Cerebellar nuclear complex (tissue), 1 donor: ENCODE measurements at places on chromosomes 6 and 20.

DNA sequence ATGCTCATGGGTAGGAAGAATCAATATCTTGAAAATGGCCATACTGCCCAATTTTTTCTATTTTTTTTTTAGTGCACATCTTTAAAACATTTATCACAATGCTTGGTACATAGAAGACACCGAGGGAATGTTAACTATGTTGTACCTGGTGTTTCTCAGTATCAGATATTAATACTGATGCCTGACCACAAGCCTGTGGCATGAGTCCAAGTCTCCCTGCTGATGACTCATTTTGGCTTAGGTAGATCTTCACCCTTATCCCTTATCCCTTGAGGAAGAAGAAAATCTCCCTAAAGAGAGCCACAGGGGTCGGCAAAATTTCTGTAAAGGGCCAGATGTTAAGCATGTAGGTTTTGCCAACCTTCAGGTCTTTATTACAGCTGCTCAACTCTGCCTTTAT is 14.5 kb downstream of the CD109 start:
- DNase-seq: no peak

GRCh38 chr6:30234356-30234755 is 21.1 kb upstream of the TRIM26 start:
- DNase-seq: no peak

DNA sequence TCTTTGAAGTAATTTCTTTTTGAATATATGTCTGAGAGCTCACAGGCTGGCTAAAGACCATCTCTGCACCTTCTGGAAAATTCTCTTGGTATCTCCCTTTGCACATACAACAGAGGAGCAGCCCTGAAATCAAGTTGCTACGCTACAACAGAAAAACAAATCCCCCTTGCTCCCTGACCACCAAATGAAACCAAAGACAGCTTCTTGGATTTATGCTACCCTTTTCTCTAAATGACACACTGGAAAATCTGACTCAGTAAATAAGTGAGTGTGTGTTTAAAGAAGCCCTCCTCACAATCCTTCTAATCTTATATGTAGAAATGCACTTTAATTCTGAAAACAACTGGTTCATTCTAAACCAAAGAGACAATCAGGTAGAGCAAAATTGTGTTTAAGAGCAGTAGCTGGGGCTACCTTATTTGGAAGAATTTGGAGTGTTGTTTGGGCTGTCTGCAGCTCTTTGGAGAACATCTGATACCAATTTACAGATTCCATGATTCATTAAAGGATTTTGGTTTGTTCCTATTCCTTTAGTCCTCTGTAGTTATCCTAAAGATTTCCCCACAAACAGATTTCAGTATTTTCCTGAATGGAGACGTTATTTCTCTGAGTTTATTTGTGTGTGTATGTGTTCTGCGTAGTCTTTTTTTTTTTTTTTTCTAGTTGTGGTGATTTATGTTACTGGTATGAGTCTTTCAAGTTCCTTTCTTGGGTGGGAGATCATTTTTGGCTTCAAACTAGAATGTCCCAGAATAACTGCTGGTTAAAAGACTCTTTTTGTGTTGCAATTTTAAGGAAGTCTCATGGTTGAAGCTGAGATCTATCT is 36.4 kb upstream of the UTRN start:
- no peak for DNase-seq

DNA sequence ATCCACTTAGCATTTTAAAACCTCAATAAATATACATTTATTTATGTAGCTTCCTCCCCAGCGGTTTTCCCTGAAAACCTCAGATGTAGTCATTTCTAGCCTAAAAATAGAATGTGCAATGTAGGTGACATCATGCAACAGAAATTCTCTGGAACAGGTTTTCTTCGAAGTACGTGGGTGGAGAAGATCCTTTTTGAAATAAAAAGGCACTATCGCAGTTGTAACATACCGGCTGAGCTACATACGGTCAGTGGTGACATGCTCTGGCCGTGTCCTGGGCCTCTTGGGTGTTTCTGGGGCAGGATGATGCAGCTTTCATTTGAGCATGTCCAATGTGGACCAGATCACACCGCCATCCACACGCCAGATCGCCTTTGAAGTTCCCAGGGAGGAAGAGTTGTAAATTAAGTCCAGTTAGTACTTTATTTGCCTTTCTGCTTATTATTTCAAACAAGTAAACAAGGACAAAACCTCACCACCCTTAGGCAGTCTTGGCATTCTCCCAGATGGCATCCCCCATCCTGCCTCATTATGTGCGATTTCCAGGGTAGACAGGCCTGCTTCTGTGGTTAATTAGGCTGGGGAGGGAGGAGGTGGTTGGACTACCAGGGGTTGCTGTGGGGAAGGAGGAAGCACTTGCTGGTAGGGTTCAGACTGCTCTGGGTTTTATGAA is 109.5 kb upstream of the CLDN20 start:
- no peak for DNase-seq

DNA sequence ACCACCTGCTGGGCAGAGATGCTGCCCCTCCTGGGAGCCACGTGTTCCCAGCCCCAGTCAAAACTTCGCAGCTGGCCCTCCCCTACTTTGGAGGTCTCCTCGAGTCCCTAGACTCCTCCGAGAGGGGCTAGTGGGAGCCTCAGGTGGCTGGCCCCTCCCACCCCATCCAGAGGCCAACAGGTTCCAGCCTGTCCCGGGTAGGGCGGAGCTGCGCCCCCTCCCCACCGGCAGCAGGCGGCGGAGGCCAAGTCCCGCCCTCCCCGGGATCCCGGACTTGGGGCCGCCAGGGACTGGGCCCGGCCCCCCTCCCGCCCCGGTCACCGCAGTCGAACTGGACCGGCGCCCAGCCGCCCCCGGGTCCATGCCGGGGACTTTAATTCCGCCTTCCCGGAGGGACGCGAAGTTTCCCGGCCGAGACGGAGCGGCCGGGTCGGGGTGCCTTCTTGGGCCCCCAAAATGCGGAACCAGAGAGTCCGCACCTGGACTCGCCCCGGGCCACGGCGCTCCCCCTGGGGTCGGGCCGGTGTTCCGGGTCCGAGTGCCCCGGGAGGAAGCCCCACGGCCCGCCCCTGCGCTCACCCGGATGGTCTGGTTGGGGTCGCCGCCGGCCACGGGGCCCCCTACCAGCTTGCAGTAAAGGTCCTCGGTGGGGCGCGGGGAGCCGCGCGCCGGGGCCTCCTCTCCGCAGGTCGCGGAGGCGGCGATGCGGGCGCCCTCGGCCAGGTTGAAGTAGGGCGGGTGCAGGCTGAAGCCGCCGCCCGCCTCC is 559 bp downstream of the LAMA5 start:
- DNase-seq: no peak

DNA sequence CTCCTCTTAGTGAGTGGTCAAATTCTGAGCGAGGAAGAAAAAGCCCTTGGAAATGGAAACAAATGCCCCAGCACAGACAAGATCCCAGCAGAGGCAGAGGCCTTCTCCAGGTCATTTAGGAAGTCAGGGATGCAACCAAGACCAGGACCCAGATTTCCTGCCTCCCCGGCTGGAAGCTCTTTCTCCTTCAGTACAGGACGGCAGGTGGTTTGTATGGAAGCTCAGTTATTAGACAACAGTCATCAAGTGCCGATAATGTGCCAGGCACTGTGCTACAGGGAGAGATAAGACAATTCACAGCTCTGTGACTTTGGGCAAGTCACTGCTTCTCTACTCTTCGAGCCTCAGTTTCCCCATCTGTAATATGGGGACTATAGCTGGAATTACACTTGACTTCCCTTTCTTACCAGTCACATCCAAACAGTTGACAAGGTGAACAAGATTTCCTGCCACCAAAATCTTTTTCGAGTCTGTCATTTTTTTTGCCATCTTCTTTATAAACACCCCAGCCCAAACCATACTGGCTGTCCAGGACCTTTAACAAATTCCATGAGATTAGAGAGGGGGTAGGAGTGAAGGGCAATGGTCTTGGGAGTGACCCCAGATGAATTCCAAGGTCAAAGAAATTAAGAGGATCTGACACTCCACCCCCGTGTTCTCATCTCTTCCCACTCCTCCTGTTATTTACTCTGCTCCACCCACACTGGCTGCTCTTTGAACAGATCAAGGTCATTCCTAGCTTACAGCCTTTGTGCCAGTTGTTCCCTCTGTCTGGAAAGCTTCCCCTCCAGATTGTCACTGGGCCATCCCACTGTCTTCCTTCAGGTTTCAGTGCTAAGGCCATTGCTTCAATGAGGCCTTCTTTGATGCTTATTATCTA is 6.0 kb downstream of the MMP9 start:
- DNase-seq: no peak

DNA sequence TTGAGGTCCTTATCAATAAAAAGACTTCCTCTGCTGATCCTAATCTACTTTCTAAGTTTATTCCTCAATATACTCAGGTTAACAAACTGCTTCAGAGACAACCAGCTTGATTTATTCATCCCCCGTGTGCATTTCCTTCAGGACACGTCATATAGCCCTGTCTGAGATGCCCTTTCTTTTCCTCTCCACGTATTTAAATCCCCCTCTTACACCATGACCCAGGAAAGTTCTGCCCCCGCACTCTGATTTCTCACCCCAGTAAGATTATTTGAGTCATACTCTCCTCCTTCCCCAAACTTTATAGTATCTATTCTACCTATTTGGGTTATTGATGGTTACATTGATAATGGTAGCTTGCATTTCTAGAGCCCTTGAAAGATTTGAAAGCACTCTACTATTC is 9.8 kb upstream of the CGA start:
- DNase-seq: no peak

DNA sequence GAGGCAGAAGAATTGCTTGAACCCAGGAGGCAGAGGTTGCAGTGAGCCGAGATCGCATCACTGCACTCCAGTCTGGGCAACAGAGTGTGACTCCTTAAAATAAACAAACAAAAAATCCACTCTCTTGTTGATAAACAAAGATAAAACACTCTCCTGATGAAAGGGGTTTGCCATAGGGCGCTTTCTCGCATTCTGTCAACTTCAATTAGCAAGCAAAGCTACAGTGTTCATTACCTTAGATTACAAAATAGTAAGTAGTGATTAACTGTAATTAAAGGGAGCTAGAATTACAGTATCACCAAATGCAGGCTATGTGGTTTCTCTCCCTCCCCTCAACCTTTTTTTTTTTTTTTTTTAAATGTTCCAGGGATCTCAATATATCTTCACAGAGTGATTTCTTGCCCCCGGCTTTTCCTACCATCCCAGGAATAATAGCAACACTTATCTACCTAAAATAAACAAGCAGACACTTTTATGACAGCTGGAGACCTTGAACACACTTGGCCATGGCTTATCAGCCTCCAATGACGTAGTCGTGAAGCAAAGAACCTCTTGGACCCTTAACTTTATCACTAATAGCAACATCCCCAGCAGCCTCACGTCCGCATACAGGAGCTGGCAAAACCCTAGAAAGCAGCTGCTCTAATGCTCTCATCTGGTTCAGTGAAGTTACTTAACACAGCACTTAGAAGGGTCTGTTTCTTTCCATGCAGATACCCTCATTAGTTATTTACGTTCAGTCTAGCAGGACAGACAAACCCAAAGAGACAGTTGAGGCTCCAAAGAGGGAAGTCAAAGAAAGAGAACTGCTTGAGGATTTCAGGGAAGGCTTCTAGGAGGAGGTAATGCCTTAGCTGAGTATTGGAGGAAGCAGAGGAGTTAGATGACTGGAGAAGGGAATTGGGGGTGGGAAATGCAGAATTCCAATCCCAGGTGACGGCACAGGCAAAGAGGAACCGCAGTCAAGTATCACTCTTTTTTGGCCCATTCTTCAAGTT is 37.9 kb upstream of the NEDD9 start:
- DNase-seq: no peak

- DNase-seq: no peak
These were observed 38.3 kb downstream of the HECA start for GRCh38 chr6:139173172-139173571.

DNA sequence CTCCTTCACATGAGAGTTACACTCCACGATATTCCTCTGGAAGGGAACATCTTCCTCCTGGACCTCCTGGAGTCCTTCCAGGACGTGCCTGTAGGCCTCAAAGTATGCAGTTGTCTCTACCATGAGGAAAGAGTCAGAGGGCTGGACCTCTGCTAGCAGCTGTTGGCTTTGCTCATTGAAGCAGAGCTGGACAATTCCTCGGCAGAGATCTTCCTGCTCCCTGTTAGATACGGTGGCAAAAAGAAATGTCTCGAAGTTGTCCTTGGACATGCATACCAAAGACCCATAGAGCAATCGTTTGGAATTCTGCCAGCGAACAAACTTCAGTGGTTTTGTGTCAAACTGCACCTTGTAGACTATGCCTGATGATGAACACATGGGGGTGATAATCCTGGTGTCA is 7.7 kb downstream of the ZNFX1 start:
- DNase-seq: no peak

DNA sequence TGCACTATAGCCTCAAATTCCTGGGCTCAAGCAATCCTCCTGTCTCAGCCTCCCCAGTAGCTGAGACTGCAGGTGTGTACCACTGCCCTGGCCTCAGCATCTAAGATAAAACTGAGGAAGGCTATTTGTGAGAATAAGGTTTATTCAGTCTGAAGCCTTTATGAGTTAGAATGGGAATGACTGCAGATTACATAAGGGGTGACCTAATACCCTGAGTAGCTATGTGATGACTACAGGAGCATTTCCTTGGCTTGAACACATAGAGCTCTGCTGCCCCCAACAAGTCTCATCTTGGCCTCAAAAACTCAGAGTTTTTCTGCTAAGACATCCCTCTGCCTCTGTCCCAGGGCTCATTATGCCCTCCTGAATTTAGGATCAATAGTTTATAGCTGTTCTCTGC is 7.6 kb downstream of the GSS start:
- DNase-seq: no peak

GRCh38 chr20:43968341-43969000 is 53.8 kb downstream of the TOX2 start:
- no peak for DNase-seq

- DNase-seq: no peak
These were observed 18.0 kb downstream of the C6orf52 start for GRCh38 chr6:10676403-10676802.

- DNase-seq: no peak
These were observed 33.4 kb upstream of the EYA4 start for GRCh38 chr6:133207754-133208153.

- no peak for DNase-seq
These were observed at the start of gene UST for GRCh38 chr6:148746363-148747144. Gene UST (plus strand): TSS chr6:148747030. CDS start chr6:148747431, 401 bp downstream.

DNA sequence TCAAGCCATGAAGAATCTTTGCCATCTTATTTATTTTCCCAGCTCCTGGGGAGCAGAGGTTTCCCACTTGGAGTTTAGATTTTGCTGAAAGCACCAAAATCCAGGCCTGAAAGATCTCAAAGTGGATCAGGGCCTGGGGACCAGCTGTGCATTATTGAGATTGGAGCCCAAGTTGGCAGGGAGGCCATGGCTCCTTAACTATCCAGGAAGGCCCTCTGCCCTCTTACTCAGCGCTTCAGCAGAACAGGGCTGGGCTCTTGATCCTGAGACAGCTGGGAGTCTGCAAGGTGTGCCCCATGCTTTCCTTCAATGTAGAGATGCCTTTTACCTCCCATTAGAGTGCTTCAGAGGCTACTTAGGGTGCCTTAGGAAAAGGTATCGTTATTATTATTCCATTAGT is 24.6 kb downstream of the FOXO3 start:
- no peak for DNase-seq

- no peak for DNase-seq
These were observed 90.1 kb upstream of the PREP start for GRCh38 chr6:105492706-105493673.

DNA sequence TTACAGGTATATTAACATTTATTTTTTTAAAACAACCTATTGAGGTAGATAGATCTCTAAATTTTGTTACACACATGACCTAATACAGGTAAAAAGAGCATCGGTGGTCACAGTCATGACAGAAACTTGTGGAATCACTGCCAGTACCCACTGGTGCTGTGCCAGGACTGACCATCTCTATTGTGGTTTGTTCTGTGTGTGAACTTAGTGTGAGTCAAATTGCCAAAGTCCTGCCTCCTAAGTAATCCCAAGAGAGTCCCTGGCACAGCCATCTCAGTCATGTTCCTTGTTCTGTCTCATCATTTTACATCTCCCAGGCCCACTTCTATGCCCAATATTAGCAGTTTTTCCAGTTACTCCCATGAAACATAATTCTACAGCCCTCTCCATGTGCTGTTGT is 21.4 kb downstream of the GSTA2 start:
- DNase-seq: no peak
